ENCODE measurements at places on chromosomes 13 and 19.

DNA sequence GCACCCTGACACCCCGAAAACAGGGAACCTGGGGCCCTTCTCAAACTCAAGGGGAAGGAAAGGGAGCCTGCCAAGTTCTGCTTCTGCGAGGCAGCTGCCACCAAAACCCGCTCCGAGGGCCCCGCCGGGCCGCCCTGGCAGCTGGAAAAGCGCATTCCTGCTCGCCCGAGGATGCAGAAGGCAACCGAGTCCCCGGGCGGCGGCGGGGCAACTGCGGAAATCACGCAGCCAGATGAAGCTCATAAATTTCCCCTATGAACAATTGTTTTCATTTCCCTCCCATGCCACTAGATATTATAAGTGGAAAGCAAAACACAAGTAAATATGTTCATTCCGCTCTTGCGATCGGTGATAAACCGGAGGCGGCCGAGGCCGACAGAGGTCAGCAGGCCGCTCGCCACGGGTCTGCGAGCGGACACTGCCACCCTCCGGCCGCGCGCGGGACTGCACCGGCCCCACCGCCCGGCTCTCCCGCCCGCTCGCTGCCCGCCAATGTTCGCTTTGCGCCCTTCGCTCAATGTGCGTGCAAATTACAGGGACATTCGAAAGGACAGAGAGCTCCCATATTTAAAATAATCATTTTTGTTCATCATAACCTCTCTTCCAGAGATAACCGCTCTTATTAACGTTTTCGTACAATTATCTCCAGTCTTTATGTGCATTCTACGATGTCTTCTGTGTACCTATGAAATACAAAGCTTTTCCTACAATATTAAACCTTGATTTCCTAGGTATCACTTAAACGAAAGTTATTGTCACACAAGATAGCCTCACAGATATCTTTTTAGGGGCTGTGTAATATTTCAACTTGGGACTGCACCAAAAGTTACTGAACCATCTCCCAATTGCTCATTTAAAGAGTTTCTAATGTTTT lies 120.8 kb upstream of the ZNF507 start:
- no peak for DNase-seq

GRCh38 chr19:36183245-36183628 lies 31.0 kb upstream of the COX7A1 start:
- no peak for DNase-seq

DNA sequence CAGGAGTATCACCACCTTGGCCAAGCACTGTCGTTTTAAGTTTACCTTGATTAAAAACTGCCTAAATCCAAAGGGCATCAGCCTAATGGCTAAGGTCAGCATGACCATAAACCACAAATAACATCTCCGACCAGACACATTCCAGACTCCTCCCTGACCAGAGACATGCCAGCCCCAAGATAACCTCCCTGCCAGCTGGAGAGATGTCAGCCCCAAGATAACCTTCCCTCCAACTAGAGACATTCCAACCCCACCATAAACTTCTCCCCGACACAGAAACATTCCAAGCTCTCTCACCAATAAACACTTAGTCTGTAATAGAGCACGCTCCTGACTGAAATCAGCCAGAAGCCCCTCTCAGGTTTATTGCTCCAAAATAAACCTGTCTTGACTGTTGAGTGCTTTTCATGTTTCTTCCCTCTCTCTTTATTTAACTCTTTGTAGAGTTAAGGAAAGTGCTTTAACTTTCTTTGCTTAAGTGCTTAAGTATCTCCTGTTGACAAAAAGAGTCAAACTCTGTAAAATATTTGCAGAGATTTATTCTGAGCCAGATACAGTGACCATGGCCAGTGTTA lies 36.5 kb downstream of the WDR87 start:
- no peak for DNase-seq

DNA sequence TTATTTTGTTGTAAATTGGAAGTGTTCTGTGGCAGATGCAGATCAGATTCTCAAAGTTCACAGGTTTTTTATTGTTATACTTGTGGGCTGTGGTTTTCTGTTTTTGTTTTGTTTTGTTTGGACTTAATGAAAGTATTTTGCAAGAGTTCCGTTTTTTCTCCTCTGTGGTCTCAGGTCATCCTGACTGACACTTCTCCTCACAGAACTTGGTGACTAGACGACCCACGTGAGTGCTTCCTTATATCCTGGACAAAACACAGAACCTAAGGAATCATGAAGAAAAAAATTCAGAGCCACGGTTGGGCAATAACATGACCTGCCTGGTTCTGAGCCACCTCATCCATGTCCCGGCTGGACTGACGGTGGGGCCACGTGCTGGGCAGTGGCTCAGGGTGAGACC lies 2.5 kb upstream of the RFPL4AL1 start:
- DNase-seq = no peak

DNA sequence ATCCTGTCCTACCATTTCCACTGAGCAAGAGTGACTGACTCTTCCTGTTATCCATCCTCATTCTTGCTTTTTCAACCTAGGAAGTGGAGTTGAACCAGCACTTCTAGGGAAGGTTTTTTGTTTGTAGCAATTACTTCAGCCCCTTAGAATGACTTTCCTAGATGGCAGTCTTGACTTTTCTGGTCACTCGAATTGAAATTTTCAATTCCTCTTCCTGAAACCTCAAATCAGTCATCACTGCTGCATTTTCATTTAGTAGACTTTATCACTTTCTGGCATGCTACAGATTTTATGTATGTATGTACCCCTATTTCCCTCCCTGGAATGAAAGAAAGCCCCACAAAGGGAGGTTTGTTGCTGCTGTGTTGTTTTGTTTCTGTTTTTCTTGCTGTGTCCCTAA lies 915.9 kb downstream of the PCDH17 start:
- DNase-seq = no peak

DNA sequence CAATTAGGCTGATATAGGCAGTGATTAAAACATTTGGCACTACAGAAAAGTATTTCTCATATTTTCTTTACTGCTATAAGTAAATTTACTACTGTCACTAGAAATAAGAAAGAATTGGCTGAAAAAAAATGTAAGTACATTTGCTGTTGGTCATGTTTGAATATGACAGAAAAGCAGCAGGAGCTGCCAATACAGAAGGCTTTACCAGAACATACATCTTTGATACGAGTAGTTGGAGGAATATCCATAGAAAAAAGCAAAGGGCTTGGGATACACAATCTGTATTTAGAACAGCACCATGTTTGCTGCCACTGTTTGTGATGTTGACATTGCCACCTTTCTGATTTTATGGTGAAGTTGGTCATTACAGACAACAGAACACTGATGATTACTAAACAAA lies 21.6 kb downstream of the PCDH9 start:
- DNase-seq = no peak

- DNase-seq = no peak
Measured at GRCh38 chr13:101455863-101456262, 3.4 kb downstream of the ITGBL1 start.

- DNase-seq = no peak
Measured at GRCh38 chr19:57239982-57240310, 486 bp upstream of the ZNF805 start.

GRCh38 chr13:37905736-37906135 lies 36.2 kb upstream of the TRPC4 start:
- DNase-seq = no peak

DNA sequence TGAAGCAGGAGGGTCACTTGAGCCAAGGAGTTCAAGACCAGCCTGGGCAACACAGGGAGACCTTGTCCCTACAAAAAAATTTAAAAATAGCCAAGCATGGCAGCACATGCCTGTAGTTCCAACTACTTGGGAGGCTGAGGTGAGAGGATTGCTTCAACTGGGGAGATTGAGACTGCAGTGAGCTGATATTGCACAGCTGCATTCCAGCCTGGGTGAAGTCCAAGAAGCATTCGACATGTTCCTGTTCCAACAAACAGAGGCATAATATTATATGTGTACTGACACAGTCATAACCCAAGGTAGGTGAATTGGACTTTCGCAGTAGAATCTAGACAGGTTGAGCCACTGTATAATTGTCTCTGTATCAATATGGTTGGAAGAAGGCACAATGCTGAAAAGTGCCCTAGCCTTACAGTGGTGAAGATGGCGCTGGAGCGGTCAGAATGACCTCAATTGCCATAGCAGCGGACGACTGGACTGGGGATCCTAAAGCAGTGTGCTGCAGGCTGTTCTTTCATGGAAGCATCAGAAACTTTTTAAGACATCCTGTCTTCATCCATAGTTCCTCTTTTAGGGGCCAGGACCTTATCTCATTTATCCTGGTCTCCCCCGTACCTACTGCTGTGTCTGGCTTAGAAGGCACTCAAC lies 112.0 kb upstream of the CLDN10 start:
- no peak for DNase-seq

- no peak for DNase-seq
Measured at GRCh38 chr19:48858984-48859710, 9.3 kb downstream of the PLEKHA4 start.

DNA sequence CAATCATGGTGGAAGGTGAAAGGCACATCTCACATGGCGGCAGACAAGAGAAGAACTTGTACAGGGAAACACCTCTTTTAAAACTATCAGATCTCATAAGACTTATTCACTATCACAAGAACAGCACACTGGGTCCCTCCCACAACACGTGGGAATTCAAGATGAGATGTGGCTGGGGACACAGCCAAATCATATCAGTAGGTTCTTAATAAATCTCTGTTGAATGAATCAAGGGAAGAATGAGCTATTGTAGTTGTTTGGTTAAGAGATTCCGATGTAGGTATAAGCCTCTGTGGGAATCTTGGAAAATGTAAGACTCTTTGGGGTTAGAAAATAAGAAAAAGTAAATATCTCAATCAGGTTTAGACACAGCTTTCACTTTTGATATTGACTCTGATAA lies 400.2 kb downstream of the KCNRG start:
- no peak for DNase-seq

DNA sequence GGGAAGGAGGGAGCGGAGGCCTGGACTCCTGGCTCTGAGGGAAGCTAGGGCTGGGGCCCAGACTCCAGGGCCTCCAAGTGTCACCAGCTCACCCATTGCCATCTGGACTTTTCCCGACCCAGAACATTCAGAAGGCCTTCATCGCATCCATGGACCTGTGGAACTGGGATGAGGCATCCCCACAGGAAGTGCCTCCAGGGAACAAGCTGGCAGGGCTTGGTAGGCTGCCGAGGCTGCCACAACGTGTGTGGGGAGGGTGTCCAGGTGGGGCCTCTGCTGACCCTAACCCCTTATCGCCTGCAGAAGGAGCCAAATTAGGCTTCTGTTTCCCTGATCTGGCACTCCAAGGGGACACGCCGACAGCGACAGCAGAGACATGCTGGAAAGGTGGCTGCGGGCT lies 767 bp downstream of the ETV2 start:
- no peak for DNase-seq

GRCh38 chr13:76991432-76991795 lies 467 bp upstream of the CLN5 start:
- no peak for DNase-seq

DNA sequence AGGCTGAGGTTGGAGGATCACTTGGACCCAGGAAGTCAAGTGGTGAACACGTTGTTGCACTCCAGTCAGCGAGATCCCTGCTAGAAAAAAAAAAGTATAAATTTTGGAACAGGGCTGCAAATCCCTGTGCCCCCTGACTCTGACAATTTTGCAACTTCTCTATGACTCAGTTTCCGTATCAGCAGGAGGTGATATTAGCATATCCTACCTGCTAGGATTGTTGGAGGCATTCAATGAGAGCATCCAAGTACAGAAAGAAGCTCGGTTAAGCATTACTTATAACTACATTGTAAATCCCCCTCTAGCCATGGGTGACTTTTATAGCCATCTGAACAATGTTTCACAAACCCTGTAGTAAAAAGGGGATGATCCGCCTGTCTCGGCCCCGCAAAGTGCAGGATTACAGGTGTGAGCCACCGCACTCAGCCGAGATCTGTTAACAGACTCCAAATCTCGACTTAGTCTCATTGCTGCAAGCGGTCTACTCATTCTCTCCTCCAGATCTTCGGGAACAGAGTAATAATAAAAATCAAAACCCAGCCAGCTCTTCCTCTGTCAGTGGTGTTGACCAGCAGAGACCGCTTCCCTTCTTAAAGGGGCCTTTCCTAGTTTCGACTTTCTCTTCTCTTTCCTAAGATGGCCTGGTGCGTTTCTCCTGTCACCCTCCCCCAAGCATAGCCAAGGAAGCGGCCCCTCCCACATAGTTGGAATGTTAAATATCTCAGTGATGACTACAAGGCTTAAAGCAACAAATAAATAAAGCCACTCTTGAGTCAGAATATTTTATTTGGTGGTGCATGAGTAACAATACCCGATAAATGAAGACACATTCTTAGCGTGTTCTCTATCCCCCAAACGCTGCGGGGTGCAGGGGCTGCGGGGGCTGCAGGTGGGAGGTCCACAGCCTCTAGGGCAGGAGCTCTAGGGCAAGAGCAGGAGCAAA lies 10.3 kb upstream of the BICRA start:
- no peak for DNase-seq

- peak; percentile 33 for DNase-seq
Measured at GRCh38 chr19:45496349-45496953, 396 bp downstream of the RTN2 start.

- no peak for DNase-seq
Measured at GRCh38 chr13:108897955-108898354, 268.5 kb downstream of the MYO16 start.

GRCh38 chr13:59658027-59658737 lies 505.5 kb downstream of the DIAPH3 start:
- no peak for DNase-seq

- DNase-seq = no peak
Measured at GRCh38 chr19:35732540-35733179, 9.6 kb downstream of the IGFLR1 start.

DNA sequence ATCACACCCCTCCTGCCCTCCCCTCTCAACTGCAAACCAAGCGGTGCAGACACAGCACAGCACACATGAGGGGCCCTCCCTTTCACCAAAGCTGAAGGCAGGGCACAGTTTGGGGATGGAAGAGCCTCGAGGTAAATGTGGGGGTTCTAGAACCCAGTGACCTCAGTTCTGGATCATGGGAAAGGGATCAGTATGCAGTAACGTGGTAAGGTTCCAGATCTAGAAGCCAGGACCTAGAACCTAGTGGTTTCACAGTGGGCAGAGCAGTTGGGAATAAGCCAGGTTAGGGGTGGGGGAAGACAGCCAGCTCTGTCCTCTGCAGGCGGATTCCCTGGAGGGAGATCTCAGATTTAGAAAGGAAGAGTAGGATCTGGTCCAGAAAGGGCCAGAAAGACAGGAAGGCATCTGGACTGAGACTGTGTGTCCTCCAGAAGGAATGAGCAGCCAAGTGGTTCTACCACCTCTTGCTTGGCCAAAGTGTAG lies 3.1 kb downstream of the FTL start:
- no peak for DNase-seq

- no peak for DNase-seq
Measured at GRCh38 chr13:92500192-92500591, 726.4 kb upstream of the GPC6 start.

GRCh38 chr13:27353166-27353583 lies 71.2 kb upstream of the GTF3A start:
- no peak for DNase-seq

DNA sequence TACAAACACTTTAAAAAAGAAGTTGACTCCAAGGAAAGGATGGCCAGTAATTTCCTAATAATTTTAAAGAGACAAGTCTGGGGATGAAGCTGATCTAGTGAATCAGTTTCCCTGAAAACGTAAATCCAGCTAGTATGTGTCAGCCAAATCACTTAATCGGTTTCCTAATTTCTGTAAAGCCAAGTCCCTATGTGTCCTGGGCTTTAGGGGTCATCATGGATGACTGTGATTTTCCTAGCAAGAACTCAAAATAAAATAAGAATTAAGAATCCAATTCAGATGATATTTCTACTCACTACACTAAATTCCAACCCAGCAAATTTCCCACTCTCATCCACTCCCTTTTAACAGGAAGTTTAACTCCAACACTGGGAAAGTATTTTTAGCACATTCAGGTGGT lies 35.9 kb downstream of the ELF1 start:
- no peak for DNase-seq

Data from NCI-H1105 (cell line).